A172 (cell line): ENCODE measurements at places on chromosomes 2 and 18.
A peak's percentile ranks its signal among the peaks of the same experiment; 100 is the strongest.

DNA sequence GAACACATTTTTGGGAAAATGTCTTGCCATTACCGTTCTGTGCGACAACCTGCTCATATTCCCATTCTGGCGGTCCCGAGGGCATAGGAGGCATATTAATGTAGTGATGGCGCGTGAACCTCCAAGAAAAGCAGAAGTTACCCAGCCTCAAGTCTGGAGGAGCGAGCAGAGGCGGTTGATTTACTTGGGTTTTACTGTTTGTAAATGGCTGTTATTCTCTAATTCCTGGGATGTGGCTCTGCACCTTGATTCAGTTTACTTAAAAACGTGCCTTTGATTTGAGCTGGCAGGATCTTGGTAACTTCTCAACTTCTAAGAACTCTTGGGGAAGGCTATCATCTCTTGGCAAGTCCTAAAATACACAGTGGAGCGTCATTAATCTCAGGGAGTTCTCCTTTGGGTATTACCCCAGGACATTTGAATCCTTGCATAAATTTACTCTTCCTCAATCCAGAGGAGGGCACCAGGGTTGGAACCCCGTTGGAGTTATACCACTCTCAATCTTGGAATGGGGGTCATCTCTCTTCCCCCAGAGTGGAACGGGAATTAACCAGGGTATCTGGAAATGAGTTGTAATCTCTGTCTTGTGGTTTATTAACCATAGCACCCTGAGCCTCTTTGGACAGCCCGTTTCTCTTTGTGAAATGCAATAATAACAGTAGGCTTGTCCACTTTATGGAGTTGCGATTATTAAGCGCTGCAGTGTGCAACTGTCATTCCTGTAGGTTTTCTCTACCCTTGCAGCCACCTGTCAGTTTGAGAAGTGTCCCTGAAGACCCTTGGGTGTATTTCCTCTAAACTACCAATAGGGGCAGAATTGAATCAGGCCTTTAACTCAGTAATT lies 2.1 kb downstream of the HK2 start:
- peak; percentile 35 for DNase-seq

DNA sequence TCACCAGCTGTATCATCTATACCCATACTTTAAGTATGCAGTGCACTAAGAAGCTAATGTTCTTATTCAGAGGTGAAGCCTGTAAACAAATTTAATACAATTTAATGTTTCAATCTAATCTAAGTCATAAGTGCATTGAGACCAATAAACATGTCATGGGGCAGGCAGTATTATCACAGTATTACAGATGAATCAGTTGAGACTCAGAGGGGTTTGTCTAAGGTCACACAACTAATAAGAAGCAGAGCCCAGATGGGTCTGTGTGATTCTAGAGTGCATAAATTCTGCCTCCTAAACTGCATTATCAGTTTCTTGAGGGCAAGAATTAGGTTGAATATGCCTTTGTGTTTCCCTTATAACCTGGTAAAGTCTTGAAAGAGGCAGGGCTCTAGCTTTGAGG lies 140.9 kb upstream of the RNF152 start:
- no peak for DNase-seq

GRCh38 chr2:196099916-196100315 lies 31.3 kb upstream of the DNAH7 start:
- no peak for DNase-seq

DNA sequence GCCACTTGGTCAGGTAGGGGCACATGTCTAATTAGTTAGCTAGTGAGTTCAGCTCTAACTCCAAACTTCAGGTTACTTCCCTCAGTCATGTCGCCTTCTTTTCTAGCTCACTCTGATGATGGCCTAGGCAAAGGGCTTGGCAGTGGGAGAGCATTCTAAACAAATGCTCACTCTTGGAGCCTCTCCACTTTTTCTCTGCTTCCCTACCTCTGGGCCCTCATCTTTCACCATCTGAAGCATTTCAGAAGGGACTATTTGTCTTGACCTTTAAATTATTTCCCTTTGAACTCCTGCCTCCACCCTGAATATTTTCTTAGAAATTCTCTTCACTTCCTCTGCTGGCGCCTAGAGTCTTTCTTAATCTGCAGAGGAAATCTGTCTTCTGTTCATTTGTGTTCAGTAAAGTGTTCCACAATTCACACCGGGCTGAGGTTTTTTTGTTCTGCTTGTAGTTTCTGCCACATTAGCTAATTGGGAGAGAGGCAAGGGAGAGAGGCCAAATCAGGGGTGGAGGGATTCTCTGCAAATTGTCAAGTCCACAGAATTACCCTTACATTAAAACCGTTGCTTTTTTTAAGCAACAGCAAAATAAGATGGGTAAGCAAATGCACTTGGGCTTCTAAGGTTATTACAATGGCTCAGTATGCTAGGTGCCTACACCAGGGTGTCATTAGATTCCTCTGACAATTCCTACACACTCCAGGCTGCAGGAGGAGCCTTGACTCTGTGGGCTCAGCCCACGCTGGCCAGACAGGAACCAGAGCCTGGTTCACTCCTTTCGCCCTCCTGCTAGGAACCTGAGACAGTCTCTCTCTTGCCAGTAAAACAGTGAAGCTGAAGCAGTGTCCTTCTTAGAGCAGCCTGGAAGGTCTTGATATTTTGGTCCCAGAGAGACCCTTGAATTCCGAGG lies 5.5 kb downstream of the MSGN1 start:
- DNase-seq: no peak

GRCh38 chr2:237218756-237219155 lies 133.1 kb downstream of the COPS8 start:
- no peak for DNase-seq

DNA sequence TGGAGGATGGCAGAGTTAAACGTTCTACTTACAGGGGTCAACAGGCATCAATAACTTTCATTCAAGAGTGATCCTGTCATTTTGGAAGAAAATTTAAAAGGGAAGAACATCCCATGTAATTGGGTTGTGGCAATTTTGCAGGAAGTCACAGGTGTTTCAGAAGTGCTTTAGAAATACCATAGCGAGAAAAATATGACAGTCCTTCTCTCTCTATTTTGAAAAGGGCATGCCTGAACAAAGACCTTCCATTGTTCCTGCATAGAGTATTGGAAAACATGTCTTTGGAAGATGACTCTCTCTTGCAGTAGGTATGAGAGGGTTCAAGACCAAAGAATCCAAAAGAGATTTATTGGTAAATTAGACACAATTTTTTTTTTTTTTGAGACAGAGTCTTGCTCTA lies 81.8 kb upstream of the SERTAD2 start:
- DNase-seq: no peak

DNA sequence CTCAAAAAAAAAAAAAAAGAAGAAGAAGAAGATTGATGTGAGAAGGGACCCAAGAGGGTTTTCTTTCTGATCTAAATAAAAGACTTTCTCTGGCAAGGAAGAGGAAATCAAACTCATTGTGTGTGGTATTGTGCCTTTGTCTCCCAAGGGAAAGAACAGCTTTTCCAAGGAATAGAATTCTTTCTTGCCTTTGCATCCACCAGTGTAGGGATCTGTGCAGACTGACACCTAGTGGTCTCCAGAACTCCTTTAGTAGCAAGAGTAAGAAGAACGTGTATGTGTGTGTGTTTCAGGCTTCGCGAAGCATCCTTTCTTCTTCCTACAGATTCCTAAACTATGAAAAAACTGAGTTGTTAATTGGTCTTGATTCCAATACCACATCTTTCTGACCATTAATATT lies 33.5 kb upstream of the CRIM1 start:
- DNase-seq: peak; percentile 48

- DNase-seq: no peak
Observed at GRCh38 chr2:113160962-113161361, 12.8 kb upstream of the PSD4 start.

DNA sequence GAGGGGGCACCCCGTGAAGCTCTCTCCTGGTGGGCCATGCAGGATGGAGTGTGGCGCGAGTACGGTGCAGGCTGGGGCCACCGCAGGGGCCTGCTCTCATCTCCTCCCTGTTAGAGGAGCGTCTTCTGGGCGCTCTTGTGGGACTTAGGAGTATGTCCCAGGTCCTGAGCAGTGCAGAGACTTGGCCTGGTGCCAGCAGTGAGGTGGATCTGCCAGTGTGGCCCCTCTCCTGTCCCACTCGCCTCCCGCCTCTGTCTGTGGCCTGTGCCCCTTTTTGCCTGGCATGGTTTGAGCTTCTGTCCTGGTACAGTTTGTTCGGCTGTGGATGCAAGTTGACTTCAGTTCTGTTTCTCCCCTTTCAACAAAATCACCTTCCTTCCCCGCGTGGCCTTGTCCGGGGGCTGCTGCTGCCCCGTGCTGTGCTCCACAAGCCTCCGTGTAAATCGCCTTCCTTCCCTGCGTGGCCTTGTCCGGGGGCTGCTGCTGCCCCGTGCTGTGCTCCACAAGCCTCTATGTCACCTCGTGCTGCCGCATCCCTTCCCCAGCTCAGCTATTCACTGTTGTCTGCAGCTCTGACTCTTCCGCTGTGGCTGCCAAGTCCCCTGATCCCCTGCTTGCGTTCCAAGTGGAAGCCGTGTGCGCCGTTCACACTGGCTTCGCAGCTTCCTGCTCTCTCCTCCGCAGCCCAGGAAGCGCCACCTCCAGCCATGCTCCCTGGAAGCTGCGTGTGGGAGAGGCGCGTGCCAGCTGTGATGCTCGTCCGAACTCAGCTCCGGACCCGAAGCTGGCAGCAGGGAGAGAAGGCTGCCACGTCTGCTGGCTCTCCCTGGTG lies 13.7 kb downstream of the LDLRAD4 start:
- DNase-seq: no peak

GRCh38 chr2:176427549-176427948 lies 158.3 kb downstream of the MTX2 start:
- DNase-seq: no peak

GRCh38 chr2:37984589-37984988 lies 59.5 kb downstream of the RMDN2 start:
- DNase-seq: no peak

DNA sequence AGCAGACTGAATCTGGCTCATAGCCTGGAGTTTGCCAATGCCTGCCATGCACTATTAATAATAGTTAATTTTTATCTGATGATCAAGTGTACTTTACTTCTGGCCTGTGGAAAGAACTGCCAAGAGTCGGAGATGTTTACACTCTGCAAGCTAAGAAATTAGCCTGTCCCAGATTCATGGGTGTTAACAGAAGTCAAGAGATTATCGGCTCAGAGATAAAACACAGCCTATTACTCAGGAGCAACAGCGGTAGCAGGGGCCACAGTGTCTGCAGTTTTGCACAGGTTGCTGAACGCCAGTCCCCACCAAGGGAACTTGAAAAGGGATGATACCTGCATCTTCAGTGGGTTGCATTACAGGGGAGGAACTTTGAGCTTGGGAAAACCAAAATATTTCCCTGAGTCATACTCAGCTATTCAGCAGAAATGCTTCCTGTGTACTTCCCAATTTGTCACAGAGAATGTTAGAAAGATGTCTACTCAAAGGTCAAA lies 4.3 kb upstream of the ADI1 start:
- DNase-seq: peak; percentile 53

DNA sequence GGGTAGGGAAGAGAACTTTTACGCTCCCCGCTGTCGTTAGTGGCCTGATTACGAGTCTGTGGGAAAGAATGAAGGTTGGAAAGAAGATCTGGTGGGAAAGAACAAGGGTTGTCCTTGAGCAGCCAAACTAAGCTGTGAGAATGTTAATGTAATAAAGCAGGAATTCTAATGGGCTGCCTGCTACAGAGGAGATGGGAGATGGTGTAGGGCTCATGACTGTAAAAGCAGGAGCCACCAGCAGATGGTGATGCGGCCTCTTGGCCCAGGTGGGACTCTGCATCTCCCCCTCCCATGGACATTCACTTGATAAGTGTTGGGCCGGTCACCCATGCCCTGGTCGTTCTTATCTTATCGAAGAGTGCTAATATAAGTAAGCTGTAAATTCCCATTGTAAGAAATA lies 150.0 kb downstream of the NEDD4L start:
- no peak for DNase-seq

DNA sequence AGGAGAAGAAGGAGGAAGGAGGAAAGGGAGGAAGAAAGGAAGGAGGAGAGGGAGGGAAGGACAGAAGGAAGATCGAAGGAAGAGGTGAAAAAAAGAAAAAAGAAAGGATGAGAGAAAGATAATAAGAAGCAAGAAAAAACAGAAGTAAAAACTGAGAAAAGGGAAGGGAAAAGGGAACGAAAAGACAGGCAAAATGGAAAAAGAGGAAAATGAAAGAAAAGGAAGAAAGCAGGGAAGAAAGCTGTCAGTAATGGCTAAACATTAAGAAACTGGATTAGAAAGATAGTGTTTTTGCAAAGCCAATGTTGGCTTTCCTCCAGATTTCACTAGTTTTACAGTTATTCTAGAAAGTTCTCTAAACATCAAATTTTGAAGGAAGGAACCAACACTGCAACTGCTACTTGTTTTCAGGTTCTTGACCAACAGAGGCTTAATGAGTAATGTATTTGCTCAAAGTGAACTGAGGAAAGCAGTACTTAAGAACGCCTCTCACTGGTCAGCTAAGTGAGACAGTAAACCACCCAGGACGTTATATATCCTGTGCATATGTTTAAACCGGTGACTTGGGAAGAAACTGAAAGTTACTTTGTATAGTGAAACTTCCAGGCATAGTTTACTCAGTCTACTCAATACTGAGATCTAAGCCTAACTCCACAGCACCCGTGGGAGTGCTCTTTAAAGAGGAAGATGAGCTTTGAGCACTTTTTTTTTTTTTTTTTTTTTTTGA lies 286.2 kb upstream of the TRIB2 start:
- DNase-seq: no peak

GRCh38 chr2:206558492-206558891 lies 83.8 kb upstream of the FAM237A start:
- no peak for DNase-seq

GRCh38 chr18:24319757-24320156 lies 77.9 kb downstream of the OSBPL1A start:
- DNase-seq: no peak

DNA sequence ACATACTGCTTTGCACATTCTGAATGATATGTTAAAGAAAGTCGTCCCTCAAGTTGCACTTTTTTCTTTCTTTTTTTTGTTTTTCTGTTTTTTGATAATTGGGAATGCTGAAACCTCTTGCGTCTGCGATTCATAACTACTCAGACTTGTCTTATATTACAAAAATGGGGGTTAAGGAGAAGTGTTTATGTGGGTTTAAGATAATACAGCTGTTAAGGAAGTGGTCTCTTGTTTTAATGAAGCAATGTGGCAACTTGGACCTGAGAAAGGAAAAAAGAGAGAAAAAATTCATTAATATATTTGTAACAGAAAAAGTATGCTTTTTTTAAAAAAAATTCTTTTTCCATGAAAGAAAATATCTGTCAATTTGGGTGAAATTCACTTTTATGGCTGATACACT lies 268.5 kb upstream of the CCDC68 start:
- no peak for DNase-seq

GRCh38 chr2:43169987-43170386 lies 56.4 kb downstream of the ZFP36L2 start:
- no peak for DNase-seq

DNA sequence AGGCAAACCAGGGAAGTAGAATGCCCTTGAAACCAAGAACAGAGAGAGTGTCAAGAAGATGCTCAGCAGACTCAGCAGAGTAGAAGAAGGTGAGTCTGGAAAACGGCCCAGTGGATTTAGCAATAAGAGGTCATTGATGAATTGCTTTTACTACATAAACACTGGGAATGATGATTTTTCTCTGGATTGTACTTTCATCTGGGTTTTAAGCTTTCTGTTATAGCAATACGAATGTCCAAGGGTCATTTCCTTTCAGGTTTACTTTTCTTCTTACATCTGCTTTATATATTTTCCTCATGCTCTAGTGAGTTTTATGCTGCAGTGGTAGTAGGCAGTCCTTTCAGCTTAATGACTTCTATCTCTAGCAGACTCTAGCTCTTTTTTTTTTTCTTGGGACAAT lies 16.9 kb downstream of the EML6 start:
- no peak for DNase-seq

- DNase-seq: peak; percentile 33
Observed at GRCh38 chr2:215540658-215541057, 104.8 kb upstream of the FN1 start.

- DNase-seq: peak; percentile 32
Observed at GRCh38 chr2:19312949-19313348, 45.5 kb downstream of the OSR1 start.
